D721Med (cell line): ENCODE measurements at places on chromosomes 12 and 14.

DNA sequence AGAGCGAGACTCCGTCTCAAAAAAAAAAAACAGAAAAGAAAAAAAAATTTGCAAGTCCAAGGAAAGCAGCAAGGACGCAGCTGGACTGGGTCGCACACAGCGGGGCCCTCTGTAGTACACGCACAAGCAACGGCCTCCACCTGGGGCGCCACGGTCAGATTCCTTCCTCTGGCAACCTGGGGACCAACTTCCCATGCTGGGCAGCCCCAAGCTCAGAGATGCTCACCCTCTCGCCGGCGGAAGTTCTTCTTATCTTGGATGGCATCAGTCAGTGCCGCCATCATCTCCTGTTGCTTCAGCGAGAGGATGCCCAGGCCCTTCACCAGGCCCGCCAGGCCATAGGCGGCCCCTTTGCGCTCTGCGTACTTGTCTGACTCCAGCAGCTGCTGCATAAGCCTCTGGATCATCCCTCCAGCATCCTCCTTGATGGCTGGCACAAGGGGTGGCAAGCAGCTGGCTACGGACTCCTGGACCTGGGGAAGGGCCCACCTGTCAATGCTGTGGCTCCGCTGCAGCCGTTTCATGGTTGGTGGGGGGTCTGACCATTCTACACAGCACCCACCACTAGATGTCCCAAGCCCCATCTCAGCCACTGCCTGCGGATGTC, 34.5 kb upstream of the RAB35 start:
- no peak for DNase-seq

GRCh38 chr12:68972595-68972994, 39.6 kb upstream of the CPM start:
- no peak for DNase-seq

- DNase-seq: no peak
These were observed 61.5 kb downstream of the SPATS2 start for GRCh38 chr12:49428793-49429192.

DNA sequence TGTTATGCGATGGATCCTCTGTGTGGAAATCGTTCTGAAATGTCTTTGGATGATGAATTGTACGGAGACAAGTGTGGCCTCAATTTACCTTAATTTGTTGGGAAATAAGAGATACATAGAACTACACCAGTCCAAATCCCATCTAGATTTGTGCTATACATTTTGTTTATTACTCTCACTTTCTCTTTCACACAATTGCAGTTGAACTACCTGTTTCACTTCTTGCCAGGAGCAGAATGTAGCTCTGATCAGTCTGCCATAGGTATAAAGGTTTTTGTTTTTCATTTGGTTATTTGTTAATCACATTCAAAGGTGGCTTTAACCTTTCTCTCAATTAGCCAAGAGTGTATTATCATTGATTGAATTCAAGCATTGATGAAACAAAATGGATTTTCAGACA, 268.2 kb downstream of the SNAPC1 start:
- DNase-seq: no peak

- DNase-seq: no peak
These were observed 747 bp upstream of the DACT1 start for GRCh38 chr14:58637040-58637390.

- DNase-seq: no peak
These were observed 141.4 kb downstream of the TMEM132D start for GRCh38 chr12:129762436-129762835.
